Mesothelial cell of epicardium (in vitro differentiated cells): ENCODE measurements at places on chromosomes 2 and 18.

GRCh38 chr2:220432645-220433044, 805.2 kb downstream of the SLC4A3 start:
- DNase-seq = no peak

GRCh38 chr18:36078751-36079529, 11.6 kb upstream of the RPRD1A start:
- no peak for DNase-seq

- no peak for DNase-seq
Measured at GRCh38 chr2:236998758-236999157, 86.9 kb upstream of the COPS8 start.

DNA sequence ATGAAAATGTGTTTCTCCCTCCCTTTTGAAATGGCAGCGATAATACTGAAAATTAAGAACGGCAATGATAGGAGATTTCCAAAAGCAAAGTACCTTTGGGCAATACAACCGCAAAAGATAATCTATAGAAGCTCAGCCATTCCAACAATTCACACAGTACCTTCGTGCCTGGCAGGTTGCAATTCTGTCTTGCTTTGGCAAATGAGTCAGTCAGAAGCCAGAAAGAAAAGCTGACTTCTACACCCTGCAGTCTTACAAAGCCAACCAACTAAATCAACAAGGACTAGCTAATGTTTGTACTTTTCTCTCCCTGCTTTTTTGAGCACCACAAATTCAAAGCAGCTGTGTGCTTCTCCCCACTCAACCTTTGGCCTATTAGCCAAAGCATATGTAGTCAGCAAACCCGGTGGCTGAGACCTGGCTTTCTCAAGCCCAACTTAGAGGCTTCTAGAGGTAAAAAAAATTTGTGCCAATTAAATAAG, 25.7 kb upstream of the ID2 start:
- no peak for DNase-seq

DNA sequence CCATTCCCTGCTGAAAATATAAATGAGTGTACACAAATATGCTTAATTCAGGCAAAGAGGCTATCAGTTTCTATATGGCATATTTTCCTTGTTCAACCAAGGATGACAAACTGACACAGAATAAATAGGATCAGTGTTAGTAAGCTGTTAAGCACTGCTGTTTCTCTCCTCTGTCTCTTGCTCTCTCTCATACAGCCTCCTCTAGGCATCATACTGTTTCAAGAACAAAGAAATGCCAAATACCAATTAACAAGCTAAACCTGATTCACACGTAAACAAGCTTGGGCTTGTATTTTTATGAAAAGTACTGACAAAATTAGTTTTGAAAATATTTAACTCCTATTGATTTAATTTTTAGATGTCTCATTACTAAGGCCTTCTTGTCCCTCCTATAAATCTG, 1027.2 kb upstream of the ACVR2A start:
- no peak for DNase-seq

GRCh38 chr2:88753833-88754584, 62.5 kb downstream of the RPIA start:
- no peak for DNase-seq

DNA sequence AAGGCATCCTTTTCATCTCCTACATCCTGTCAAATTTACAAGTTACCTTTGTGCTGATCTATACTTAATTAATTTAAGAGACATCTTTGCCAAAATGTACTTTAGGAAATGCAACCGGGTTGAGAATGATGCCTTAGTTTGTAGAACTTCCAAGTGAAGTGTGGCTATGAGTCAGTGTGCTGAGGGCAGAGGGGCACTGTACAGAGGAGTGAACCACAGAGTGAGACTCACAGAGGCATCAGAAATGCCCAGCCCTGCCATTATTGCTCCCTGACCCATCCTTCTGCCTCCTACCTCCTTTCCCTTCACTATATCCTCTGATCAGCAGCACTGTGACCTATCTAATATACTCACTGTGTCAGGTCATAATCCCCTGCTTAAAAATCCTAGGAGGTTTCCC, 320.1 kb downstream of the LRRTM1 start:
- DNase-seq = no peak

DNA sequence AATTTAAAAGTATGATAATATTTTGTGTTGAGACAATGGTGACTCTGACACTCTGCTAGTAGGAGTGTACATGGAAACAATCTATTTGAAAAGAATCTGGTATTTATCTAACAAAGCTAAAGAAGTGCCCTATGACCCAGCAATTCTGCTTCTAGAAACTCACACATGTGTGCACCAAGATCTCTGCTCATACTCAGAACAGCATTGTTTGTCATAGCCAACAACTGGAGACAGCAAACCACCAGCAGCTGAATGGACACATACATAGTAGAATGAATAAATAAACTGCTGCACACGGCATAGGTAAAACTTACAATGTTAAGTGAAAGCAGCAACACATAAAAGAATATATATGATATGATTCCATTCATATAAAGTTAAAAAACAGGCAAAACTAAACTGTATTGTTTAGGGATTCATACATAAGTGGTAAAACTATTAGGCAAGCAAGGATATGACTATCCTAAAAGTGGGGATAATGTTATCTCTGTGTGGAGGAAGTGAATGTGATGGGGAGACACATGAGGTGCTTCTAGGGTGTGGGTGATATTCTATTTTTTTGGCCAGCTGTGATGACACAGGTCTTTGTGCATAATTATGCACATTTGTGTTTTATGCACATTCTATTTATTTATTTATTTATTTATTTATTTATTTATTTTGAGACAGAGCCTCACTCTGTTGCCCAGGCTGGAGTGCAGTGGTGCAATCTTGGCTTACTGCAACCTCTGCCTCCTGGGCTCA, 71.1 kb downstream of the RFTN2 start:
- no peak for DNase-seq

GRCh38 chr2:30306522-30306921, 75.2 kb downstream of the LBH start:
- no peak for DNase-seq

DNA sequence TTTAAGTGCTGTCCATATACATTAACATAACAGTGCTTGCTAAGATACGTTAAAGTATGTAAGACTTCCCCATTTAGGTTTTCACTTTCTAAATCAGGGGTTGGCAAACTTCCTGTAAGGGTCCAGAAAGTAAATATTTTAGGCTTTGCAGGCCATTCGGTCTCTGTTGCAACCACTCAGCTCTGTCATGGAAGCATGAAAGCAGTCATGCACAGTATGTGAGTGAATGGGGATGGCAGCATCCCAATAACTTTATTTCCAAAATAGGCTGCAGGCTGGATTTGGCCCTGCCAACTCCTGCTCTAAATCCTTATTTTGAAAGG, 128.7 kb downstream of the PLA2R1 start:
- no peak for DNase-seq

- no peak for DNase-seq
Measured at GRCh38 chr2:94881070-94881469, 9.8 kb downstream of the TEKT4 start.

DNA sequence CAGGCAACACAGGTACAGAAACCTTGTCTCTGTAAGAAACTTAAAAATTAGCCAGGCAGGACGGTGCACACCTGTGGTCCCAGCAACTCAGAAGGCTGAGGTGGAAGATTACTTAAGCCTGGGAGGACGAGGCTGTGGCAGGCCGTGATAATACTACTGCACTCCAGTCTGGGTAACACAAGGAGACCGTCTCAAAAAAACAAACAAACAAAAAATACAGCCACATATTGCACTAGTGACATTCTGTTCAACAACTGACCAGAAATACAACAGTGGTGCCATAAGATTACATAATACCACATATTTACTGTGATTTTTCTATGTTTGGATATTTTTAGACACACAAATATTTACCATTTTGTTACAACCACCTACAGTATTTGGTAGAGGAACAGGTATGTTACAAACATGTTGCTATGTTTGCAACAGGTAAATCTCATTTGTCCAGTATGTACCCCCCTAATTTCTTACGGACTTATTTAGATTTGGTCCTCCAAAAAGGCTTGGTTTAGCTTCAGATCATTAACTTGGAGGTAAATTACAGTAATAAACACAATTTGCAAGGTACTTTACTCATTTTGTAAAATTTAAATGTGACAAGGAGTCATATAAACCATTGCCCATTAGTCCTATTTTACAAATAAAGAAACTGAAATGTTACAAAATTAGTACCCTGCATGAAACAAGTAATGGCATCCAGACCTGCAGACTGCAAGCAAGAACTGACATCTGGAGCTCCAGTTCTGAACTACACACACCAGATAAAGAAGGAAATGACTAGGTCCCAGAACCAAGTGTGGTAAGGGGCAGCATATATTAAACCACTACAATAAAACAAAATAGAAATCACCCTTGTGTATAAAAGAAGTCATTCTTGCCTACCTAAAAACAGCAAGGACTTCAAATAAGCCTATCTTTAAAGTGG, 36.8 kb downstream of the TRIP12 start:
- no peak for DNase-seq

DNA sequence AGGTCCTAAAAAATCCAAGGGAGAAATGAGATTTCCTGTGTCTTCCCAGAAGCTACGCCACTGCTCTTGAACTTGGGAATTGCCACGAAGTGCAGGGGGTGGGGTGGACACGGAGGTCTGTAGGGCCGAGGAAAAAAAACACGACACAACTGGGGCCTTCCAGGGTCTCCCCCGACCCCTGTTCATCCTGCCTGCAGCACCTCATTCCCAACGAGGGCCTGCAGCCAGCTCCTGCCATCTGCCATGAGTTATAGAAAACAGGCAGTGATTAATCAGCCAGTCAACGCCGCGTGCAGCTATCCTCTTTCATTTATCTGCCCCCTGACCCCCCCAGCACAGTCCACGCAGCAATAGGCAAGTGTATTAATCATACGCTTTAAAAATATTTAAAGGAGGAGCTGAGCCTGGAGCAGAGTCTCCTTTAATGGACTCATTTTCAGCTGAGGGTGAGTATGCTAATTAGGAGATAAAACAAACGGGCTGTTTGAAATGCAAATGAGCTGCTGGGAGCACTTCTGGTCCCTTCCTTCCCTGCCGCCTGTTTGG, 209.9 kb downstream of the TFCP2L1 start:
- no peak for DNase-seq

GRCh38 chr2:240936106-240936505, 30.0 kb downstream of the CROCC2 start:
- DNase-seq = no peak

GRCh38 chr2:148338541-148338940, 306.0 kb upstream of the EPC2 start:
- DNase-seq = no peak

GRCh38 chr2:26355038-26355995, 8.7 kb upstream of the ADGRF3 start:
- no peak for DNase-seq

- no peak for DNase-seq
Measured at GRCh38 chr18:56715121-56715520, 64.0 kb downstream of the WDR7 start.

DNA sequence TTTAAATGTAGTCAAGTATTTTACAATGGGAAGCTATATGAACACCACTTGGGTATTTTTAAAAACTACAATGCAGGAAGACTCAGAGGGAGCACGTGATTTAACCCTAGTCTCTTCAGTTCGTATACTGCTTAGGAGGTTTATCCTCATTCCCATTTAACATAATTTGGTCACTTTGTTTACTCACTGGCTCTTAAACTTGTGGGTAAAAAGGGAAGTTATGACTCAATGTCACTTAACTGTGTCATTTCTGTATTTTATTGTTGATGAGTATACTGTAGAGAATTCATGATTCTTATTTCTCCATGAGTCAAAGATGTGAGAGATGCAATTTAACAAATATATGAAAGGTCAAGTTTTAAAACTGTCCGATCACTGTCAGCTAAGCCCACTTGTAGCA, 48.2 kb downstream of the SLC66A3 start:
- no peak for DNase-seq

DNA sequence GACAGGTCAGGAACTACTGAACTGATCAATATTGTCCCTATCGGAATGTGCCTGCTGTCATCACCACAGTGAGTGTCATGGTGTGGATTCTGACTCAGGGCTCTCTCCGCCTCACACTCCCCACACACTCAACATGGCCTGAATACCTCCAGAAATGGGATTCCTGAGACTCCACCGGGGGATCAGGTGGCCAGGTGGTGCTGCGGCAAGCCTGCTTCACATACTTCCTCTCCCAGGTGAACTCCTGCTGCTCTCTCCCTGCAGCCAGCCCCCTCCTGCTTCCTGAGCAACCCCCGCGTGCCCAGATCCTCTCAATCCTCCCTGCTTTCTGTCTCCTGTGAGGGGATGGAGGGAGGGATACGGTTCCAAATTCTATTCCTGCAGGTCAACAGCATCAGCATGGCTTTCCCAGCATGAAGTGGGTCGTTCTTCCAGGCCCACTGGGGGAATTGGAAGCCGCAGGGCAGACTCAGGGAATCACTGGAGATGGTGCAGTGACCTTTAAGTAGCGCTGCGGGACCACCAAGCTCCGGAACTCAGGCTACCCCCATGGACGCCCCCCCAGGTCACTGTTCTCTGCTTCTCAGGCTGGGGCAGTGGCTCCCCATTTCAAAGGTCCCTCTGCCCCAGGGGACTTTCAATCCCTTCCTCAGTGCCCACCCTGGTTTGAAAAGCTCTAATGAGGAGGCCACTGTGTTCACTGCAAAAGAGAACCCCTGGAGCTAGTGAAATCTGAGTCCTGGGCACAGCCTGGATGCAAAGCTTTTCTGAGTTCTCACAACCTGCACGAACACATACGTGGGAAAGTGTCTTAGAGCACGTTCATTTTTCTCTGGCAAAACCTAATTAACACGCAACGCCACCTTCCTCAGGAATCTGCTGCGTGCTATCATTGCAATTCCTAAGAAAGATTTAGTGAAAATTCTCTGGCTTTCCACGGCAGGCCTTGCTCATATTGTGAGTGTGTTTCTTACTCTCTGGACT, 168.4 kb downstream of the ZFP36L2 start:
- no peak for DNase-seq

GRCh38 chr2:39408351-39409136, 28.5 kb downstream of the MAP4K3 start:
- no peak for DNase-seq

DNA sequence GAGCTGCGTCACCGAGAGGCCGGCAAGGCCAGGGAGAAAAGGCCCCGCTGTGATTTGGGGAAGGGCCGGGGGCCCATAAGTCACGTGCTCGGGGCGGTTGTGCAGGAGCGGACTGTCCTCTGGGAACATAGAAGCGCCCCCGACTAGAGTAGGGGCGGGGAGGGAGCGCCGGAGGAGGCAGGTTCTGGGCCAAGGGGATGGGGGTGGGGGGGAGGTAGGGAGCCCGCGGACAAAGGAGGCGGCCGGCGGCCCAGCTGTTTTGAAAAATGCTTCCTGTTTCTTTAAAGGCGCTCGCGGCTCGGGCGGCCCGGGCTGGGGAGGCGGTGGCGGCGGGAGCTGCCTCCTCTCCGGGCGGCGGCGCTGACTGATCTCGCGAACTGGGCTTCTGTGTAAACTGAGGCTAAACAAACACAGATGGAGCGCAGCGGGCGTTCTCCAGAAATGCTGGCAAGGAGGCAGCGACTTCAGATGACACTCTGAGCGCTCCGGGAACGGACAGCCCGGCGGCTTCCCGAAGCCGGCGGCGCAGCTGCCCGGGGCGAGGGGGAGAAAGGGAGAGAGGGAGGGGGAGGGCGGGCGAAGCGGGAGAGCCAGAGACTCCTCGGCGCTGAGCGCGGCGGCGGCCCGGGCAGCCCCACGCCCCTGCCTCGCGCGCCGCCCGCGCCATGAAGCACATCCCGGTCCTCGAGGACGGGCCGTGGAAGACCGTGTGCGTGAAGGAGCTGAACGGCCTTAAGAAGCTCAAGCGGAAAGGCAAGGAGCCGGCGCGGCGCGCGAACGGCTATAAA, at the start of gene ATOH8:
Gene ATOH8, plus strand, starts transcription at position 467 of the 788 bp plus-strand sequence. Its CDS starts 199 bp downstream, at position 666.
- peak; percentile 71 for DNase-seq

GRCh38 chr2:157046396-157046795, 211.1 kb upstream of the GALNT5 start:
- DNase-seq = no peak
